HEK293T (cell line): ENCODE measurements at places on chromosomes 2 and 18.

- no peak for DNase-seq
Measured at GRCh38 chr2:69493268-69493667, 56.0 kb upstream of the NFU1 start.

GRCh38 chr2:205333351-205333750 lies 348.9 kb upstream of the NRP2 start:
- DNase-seq: no peak

DNA sequence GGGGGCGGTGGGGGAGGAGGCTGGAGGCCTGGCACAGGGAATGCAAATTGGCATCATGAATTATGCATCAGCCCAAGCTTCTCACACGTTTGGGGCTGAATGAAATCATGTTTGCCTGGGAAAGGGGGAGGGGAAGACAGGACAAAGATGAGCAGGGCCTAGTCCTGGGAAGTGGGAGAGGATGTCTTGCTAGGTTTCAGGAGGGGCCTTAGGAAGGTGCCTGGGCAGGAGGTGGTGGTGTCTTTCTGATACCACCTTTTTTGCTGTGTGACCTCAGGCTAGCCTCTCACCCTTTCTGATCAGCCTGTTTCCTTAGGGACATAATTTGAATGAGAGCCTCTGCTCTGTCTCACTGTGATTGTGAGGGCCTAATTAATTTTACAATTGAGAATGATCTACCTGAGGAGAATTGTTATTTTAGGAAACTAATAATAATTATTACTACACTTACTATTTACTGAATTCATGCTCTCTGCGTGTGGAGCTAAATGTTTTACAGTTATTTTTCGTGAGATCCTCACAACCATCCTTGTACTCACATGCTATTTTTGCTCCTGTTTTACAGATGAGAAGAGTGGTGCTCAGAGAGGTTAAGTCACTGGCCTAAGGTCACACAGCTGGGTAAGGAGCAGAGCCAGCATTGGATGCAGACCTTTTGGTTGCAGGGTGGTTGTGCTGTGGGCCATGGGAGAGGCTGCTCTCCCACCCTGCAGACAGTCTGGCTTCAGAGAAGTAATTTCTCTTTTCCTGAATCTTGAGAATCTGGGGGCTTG lies 39.6 kb downstream of the INHBB start:
- DNase-seq: no peak

- peak; percentile 8 for DNase-seq
Measured at GRCh38 chr2:218357236-218358177, 850 bp downstream of the CATIP start.

- DNase-seq: no peak
Measured at GRCh38 chr2:84071050-84071449, 388.0 kb downstream of the SUCLG1 start.

GRCh38 chr2:7609974-7610373 lies 692.8 kb downstream of the RNF144A start:
- DNase-seq: no peak

- DNase-seq: no peak
Measured at GRCh38 chr2:97714950-97715652, 1.7 kb downstream of the ZAP70 start.

- DNase-seq: no peak
Measured at GRCh38 chr18:36457683-36458082, 160.2 kb downstream of the FHOD3 start.

- no peak for DNase-seq
Measured at GRCh38 chr18:24368749-24369148, 28.9 kb downstream of the OSBPL1A start.

GRCh38 chr2:214069254-214069653 lies 341.6 kb upstream of the VWC2L start:
- peak; percentile 13 for DNase-seq

GRCh38 chr18:40417501-40417900 lies 1537.5 kb upstream of the PIK3C3 start:
- DNase-seq: no peak
